ENCODE measurements at places on chromosomes 7 and 10.

DNA sequence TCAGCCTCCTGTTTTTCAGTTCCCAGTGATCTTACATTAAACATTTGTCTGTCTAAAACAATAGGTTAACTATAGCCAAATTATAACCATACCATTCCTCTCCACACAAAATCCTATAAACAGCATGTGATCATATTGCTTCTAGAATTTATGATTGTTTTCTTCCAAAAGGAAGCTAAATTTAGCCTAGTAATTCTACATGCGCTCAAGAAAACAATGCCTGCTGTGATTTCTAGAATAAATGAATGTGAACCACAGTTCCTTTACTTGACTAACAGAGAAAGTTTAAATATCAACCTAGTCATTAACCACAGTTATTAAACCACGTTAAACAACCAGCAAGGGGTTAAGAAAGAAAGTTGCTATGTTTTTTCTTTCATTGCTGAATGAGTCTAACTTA, 26.4 kb downstream of the MET start:
- peaks cover 69% of the 10 kb centered on the region for H3K4me1 ChIP-seq
- H3K4me3 ChIP-seq, result no peak overlapping the region
- peak overlapping the region; percentile 85 for H3K27ac ChIP-seq
- no peak for DNase-seq
- H3K27me3 ChIP-seq, result no peaks in the 10 kb centered on the region
- H3K36me3 ChIP-seq, result peaks cover 2% of the 10 kb centered on the region

GRCh38 chr7:885893-886625, 9.7 kb downstream of the GET4 start:
- peak overlapping the region; percentile 37 for H3K27ac ChIP-seq
- no peaks in the 10 kb centered on the region for H3K27me3 ChIP-seq
- H3K4me3 ChIP-seq, result no peak overlapping the region

- no peaks in the 10 kb centered on the region for H3K36me3 ChIP-seq
- H3K4me3 ChIP-seq, result no peak overlapping the region
- no peak overlapping the region for H3K27ac ChIP-seq
- DNase-seq, result no peak
- peaks cover 3% of the 10 kb centered on the region for H3K4me1 ChIP-seq
These were observed 142.6 kb upstream of the KAT6B start for GRCh38 chr10:74683621-74684364.

DNA sequence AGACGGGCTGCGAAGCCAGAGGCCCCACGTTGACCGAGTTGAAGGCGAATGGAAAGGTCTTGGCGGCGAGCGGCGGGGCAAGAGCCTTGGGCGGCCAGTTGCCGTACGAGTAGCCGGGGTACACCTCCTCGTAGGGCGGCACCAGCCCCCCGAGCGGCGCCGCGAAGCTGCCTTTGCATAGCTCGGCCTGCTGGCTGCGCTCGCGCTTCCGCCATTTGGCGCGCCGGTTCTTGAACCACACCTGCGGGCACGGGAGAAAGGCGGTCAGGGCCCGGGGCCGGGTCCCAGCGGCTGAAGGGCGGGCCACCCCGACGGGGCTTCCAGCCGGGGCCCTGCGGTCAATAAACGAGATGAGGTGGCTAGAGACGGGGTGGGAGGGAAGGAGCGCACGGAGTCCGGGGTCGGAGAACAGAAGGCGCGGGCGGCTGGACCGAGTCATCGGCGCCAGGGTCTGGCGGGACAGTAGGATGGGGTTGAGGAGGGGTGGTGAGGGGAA, 4.8 kb downstream of the ELOVL3 start:
- H3K27me3 ChIP-seq, result no peaks in the 10 kb centered on the region
- peak; percentile 58 for DNase-seq
- H3K4me1 ChIP-seq, result peaks cover 29% of the 10 kb centered on the region

- H3K4me1 ChIP-seq, result no peaks in the 10 kb centered on the region
- H3K27me3 ChIP-seq, result no peaks in the 10 kb centered on the region
- DNase-seq, result no peak
- H3K4me3 ChIP-seq, result no peak overlapping the region
- H3K27ac ChIP-seq, result no peak overlapping the region
- no peaks in the 10 kb centered on the region for H3K36me3 ChIP-seq
These were observed 97.7 kb downstream of the TMEM130 start for GRCh38 chr7:98771941-98772603.

GRCh38 chr10:130767116-130767730, 544.3 kb downstream of the TCERG1L start:
- H3K36me3 ChIP-seq, result no peaks in the 10 kb centered on the region
- no peak overlapping the region for H3K27ac ChIP-seq
- H3K4me1 ChIP-seq, result no peaks in the 10 kb centered on the region
- DNase-seq, result no peak
- H3K27me3 ChIP-seq, result peaks cover 10% of the 10 kb centered on the region

- no peak overlapping the region for H3K27ac ChIP-seq
- H3K4me1 ChIP-seq, result no peaks in the 10 kb centered on the region
- DNase-seq, result no peak
- no peak overlapping the region for H3K4me3 ChIP-seq
- H3K27me3 ChIP-seq, result no peaks in the 10 kb centered on the region
These were observed 192.8 kb downstream of the SH2D4B start for GRCh38 chr10:80730522-80730921.

DNA sequence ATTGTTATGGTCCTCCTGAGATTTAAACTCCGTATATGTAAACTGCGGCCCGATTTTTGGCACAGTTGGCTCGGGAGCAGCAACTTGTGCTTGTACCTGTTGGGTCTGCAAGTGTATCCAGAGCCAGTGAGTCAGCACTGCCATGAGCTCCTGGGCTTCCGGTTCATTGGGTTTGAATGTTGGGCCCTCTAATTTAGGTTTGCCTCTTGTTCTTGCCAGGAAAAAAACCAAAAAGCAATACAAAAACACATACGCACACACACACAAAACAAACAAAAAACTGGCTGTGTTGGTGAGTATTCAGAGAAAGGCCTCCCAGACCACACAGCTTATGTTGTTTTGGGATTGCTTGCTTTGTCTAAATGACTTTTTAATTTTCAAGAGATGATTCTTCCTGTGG, 26.3 kb downstream of the SND1 start:
- peaks cover 13% of the 10 kb centered on the region for H3K4me1 ChIP-seq
- no peak overlapping the region for H3K27ac ChIP-seq
- H3K36me3 ChIP-seq, result no peaks in the 10 kb centered on the region

- DNase-seq, result no peak
- peaks cover 14% of the 10 kb centered on the region for H3K4me1 ChIP-seq
- no peak overlapping the region for H3K4me3 ChIP-seq
- H3K27ac ChIP-seq, result peak overlapping the region; percentile 50
- H3K36me3 ChIP-seq, result no peaks in the 10 kb centered on the region
These were observed 67.7 kb downstream of the GRK5 start for GRCh38 chr10:119275085-119275484.

Data from psoas muscle (tissue), 8 donors.